ENCODE measurements at places on chromosomes 4 and X.

GRCh38 chr4:176102414-176103063, 36.9 kb downstream of the WDR17 start:
- no peak for DNase-seq

GRCh38 chrX:133389975-133390374, 25.3 kb downstream of the GPC4 start:
- DNase-seq, result no peak

DNA sequence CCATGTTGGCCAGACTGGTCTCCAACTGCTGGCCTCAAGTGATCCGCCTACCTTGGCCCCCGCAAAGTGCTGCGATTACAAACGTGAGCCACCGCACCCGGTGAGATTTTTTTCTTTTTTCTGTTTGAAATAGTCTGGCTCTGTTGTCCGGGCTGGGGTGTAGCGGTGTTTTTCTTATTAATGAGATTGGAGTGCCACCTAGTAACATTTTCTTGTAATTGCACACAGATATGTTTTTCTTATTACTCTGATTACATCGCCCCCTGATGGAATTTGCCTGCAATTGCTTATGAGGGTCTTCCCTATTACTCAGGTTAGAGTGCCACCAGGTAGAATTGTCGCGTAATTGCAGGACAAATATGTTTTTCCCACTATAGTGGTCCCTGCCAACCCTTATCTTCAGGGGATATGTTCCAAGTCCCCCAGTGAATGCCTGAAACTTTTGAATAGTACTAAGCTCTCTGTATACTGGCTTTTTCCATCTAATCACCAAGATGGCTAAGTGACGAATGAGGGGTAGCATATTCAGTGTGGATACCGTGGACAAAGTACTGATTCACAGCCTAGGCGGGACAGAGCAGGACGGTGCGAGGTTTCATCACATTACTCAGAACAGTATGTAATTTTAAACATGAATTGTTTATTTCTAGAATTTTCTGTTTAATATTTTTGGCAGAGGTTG, 8.6 kb upstream of the PDHA1 start:
- DNase-seq, result peak; percentile 30

GRCh38 chr4:139783741-139784484, 118.3 kb downstream of the MGST2 start:
- peak; percentile 47 for DNase-seq

DNA sequence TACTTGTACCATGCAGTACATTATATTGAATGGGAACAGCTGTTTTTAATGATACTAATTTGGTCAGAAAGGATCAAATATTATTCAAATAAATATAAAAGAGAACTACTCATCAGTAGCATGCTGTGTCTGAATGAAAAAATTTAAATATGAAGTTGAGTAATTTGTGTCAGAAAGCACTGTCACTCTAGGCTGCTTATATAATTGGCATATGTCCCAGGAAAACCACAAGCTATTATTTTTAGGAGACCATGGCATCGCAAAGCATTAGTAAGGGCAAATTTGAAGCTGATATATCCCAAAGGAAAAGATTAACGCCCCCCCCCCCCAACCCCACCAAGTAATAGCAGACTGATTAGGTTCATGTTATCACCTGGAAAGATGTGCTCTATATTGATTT, 388.5 kb upstream of the SPANXN4 start:
- no peak for DNase-seq

- no peak for DNase-seq
These were observed 26.1 kb downstream of the PALLD start for GRCh38 chr4:168522829-168523489.

DNA sequence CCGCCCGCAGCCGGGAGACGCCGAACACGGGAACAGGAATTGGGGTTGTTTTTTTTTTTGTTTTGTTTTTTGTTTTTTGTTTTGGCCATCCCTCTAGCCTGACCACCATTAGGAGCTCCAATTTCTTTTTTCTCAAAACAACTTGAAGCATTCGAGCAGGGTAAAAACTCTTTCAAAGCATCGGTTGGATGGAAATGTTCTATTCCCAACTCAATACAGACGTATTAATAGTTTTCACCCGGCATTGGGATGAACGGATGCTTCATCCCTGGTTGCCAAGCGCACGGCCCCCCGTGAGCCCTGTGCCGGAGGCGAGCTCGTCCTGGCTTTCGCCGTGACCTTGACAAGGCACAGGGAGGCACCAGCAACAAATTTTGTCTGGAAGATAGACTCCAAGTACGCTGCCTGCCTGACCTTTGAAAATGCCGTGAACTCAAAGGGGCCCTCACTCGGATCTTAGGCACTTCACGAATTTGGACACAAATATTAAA, 352 bp upstream of the MAP3K15 start:
- DNase-seq, result no peak

DNA sequence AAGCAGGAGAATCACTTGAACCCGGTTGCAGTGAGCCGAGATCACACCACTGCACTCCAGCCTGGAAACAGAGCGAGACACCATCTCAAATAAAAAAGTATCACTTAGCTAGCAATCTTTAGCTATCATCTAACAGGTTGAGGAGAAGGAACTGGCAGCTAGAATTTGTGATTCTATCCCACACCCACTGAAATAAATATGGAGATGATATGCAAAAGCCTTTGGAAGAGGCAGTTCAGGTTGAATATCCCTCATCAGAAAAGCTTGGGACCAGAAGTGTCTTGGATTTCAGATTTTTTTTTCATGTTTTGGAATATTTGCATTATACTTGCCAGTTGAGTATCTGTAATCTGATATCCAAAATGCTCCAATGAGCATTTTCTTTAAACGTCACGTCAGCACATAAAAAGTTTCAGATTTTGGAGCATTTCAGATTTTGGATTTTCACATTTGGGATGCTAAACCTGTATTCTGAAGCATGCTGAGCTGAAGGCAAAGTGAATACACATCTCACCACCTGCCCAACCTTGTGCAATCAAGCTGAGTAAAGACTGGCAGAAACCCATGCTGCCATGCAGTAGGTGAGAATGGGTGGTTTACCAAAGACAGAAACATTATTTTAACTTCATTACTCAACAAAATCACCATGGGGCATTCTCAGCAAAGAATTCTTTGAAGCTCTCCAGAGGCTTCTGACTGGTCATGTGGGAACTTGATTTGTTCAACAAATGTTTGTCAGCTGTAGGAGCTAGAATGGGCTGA, 159.3 kb downstream of the SH3KBP1 start:
- no peak for DNase-seq

- DNase-seq, result no peak
These were observed 5.3 kb downstream of the NAT8L start for GRCh38 chr4:2064276-2064991.

DNA sequence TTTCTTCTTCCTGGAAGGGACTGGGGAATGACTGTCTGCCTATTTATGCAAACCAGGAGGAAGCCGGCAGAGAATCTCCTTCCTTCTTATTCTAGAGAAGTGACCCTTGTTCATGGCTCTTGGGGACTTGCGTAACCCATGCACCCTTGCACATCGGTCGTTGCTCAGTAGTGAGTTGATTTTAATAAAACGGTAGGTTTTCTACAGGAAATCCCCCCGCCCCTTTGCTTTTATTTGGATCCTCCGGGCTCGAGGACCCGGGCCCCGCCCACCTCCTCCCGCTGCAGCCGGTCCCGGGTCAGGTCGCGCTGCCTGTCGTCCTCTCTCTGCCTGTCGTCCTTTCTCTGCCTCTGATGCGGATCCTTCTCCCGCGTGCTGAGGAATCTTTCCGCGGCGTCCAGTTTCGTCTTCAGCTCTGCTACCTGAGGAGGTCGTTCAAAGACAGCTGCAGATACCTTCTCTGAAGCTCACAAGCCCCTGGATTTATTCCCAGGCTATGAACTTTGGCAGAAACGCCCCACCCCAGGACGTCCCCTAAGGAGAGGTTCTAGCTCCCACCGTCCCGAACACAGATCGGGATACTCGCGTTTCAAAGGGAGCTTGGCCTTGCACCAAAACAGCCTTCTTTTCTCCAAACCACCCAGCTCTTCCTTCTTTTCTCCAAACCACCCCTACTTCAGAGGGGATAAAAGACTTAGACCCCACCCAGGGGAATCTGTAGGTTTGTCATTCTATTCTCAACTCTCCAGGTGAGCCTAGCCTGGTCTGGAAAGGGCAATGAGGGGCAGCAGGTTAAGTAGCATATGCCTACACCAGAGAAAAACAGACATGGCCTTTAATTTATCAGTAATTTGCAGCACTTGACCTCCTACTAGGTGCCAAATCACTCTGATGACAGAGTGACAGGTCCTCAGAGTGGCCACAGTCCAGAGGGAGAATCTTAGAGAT, 7.0 kb downstream of the TNIP3 start:
- peak; percentile 22 for DNase-seq

DNA sequence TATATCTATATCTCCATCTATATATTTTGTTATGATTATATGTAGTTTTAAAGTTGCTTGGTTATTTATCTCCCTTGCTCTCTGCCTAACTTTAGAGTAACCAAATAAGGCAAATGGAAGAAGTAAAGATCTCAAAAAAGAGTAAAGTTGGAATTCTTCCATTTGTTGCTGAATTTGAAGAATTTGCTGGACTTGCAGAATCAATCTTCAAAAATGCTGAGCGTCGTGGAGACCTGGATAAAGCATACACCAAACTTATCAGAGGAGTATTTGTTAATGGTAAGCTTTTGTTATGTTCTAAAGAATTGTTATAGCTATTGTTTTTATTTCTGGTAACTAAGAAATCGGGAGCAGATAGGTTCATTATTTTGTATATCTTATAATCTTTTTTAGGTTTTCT, 43.2 kb downstream of the EXOC1 start:
- DNase-seq, result no peak

GRCh38 chrX:97021680-97022079, 138.0 kb downstream of the RPA4 start:
- no peak for DNase-seq

DNA sequence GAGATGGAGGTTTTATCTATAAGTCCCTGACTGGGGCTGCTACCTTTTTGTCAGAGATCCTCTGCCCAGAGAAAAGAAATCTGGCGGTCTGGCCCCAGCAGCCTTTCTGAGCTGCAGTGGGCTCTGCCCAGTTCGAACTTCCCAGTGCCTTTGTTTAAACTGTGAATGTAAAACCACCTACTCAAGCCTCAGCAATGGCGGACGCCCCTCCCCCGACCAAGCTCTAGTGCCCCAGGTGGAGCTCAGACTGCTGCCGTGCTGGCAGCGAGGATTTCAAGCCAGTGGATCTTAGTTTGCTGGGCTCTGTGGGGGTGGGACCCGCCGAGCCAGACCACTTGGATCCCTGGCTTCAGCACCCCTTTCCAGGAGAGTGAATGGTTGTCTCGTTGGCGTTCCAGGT, 121.8 kb downstream of the TSPAN5 start:
- DNase-seq, result no peak

- no peak for DNase-seq
These were observed 208.2 kb upstream of the PSAPL1 start for GRCh38 chr4:7642741-7643458.

- no peak for DNase-seq
These were observed 611.3 kb upstream of the CPXCR1 start for GRCh38 chrX:88135735-88136134.
